ENCODE measurements at places on chromosomes 3 and 15. TPM values are rescaled to one million over a fixed set of nuclear protein-coding genes. Genes with fewer than 3 reads are reported as not detected.

The LRRC34 gene
- 0.27 TPM for polyA plus RNA-seq

The GPR62 gene
- polyA plus RNA-seq, result 0.06 TPM

The GNAT1 gene
- 0.02 TPM for polyA plus RNA-seq

The CHRNA3 gene
- polyA plus RNA-seq, result 0.07 TPM

The IL16 gene
- polyA plus RNA-seq, result 3.1 TPM

The NEO1 gene
- 7.3 TPM for polyA plus RNA-seq

The C15orf62 gene
- 21.3 TPM for polyA plus RNA-seq

The NAA80 gene
- 6.9 TPM for polyA plus RNA-seq

The GPR87 gene
- 50.2 TPM for polyA plus RNA-seq

The FRMD4B gene
- polyA plus RNA-seq, result 21.0 TPM

The KLF15 gene
- 8.2 TPM for polyA plus RNA-seq

The MOBP gene
- polyA plus RNA-seq, result not detected

The ITPKA gene
- polyA plus RNA-seq, result 0.28 TPM

The EDC3 gene
- polyA plus RNA-seq, result 14.5 TPM

The MRPL47 gene
- polyA plus RNA-seq, result 45.4 TPM

The ISLR gene
- 5.3 TPM for polyA plus RNA-seq

The PLA2G4D gene
- 1.0 TPM for polyA plus RNA-seq

The GABRR3 gene
- polyA plus RNA-seq, result not detected

The ACOX2 gene
- polyA plus RNA-seq, result 13.9 TPM

Data from esophagus (tissue), 2 donors.